ENCODE measurements at places on chromosomes 13 and 19.

GRCh38 chr13:50323440-50324065, 308.3 kb downstream of the KCNRG start:
- H3K36me3 ChIP-seq: no peaks in the 10 kb centered on the region
- no peak overlapping the region for H3K27ac ChIP-seq
- H3K27me3 ChIP-seq: no peaks in the 10 kb centered on the region
- H3K4me3 ChIP-seq: no peak overlapping the region
- no peak for DNase-seq

- H3K27me3 ChIP-seq: no peaks in the 10 kb centered on the region
- H3K4me1 ChIP-seq: peaks cover 29% of the 10 kb centered on the region
- no peak overlapping the region for H3K4me3 ChIP-seq
- no peaks in the 10 kb centered on the region for H3K36me3 ChIP-seq
- H3K27ac ChIP-seq: no peak overlapping the region
Measured at GRCh38 chr13:99276706-99277105, 18.5 kb upstream of the GPR18 start.

GRCh38 chr13:75651013-75651412, 14.9 kb downstream of the LMO7 start:
- H3K36me3 ChIP-seq: no peaks in the 10 kb centered on the region
- H3K4me3 ChIP-seq: no peak overlapping the region
- H3K27ac ChIP-seq: no peak overlapping the region
- no peaks in the 10 kb centered on the region for H3K27me3 ChIP-seq

GRCh38 chr13:37995092-37995491, 125.5 kb upstream of the TRPC4 start:
- no peak for DNase-seq
- H3K36me3 ChIP-seq: no peaks in the 10 kb centered on the region
- no peaks in the 10 kb centered on the region for H3K4me1 ChIP-seq
- H3K4me3 ChIP-seq: no peak overlapping the region

GRCh38 chr19:41936416-41936850, 8.2 kb upstream of the ERFL start:
- H3K36me3 ChIP-seq: no peaks in the 10 kb centered on the region
- H3K4me3 ChIP-seq: no peak overlapping the region
- peaks cover 6% of the 10 kb centered on the region for H3K4me1 ChIP-seq
- H3K27me3 ChIP-seq: peaks cover 63% of the 10 kb centered on the region
- DNase-seq: no peak
